ENCODE measurements at places on chromosomes 13 and 19. TPM values are rescaled to one million over a fixed set of nuclear protein-coding genes. Genes with fewer than 3 reads are reported as not detected.

DNA sequence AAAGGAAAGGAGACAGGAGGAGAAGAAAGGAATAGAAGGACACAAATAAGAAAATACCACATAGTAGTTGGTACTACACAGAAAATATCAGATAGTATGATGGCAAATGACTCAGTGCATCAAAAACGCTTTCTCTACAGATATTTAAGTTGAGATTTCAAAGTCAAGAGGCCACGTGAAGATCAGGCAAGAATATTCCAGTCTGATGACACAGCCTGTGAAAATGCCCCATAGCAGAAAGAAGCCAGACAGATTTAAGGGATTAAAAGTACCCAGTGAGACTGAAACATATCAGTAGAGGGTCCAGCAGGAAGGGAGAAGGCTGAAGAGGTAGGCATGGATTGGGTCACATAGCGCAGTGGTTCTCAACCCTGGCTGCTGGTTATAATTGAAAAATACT, 113.7 kb downstream of the VWA8 start:
- no peak for DNase-seq

The SIGLEC14 gene
- not detected for total RNA-seq

DNA sequence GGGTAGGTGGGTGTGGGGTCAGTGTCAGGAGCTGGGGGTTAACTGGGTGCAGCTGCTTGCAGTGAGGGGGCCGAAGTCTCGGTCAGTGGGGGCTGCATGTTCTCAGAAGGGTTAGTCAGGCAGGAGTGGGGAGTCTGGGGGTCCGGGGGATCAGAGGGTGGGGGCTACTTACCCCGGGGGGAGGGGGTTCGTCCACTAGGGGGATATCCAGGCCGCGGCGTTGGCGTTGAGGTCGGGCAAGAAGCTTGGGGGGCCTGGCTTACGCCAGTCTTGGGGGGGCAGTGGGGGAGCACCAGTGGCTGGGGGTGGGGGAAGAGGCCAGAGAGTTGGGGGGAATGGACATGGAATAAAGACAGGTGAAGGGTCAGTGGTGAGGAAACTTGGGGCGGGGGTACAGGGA, 9.1 kb downstream of the KCNC3 start:
- no peak for DNase-seq

DNA sequence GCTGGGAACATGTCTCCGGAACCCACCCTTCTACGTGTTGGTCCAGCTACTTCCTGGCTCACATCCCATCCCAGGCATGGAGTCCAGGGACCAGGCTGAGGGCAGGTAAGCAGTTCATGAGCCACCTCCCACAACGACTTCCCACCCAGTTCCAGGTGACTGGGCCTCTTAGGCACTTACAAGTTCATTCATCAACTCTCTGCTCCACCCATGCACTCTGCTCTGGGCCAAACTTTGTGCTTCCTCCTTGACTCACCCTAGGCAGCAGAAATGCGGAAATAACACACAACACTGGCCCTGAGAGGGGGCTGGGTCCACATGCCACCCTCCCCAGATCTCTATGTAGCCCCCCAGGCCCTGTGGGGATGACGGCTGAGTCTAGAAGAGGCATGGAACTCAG, 20.5 kb downstream of the IQCN start:
- no peak for DNase-seq

The SPACA4 gene
- total RNA-seq, result not detected

DNA sequence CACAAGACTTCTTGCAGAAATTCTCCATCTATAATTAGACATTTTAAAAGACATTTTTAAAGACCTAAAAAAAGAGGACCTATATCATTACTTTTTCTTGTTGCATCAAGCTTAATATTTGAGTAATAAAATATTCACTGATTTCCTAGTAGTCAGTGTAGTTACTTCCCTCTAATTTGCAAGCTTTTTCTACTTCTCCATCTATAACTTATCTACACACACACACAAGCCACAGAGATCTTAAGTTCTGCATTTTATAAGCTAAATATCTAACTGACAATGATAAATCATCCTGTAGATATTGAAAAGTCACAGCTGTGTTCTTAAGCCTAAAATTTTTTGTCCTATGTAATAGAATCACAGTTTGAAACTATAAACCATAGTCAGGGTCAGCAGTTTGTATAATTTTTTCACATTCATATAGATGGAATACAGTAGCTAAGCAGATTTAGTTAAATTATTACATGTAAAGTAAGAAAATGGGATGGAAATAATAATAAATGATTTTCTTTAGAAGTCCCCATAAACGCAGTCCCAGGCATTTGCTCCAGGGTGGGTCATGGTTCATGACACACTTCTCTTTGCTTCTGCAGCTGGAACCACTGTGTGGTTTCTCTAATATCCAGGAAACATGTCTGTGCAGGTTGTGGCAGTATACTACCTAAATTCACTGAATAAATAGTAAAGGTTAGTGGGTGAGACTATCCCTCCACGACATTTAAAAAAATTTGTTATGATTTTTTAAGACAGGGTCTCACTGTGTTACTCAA, 60.2 kb downstream of the ESD start:
- no peak for DNase-seq

- no peak for DNase-seq
Measured at GRCh38 chr13:23488442-23488841, 54.9 kb upstream of the SACS start.

DNA sequence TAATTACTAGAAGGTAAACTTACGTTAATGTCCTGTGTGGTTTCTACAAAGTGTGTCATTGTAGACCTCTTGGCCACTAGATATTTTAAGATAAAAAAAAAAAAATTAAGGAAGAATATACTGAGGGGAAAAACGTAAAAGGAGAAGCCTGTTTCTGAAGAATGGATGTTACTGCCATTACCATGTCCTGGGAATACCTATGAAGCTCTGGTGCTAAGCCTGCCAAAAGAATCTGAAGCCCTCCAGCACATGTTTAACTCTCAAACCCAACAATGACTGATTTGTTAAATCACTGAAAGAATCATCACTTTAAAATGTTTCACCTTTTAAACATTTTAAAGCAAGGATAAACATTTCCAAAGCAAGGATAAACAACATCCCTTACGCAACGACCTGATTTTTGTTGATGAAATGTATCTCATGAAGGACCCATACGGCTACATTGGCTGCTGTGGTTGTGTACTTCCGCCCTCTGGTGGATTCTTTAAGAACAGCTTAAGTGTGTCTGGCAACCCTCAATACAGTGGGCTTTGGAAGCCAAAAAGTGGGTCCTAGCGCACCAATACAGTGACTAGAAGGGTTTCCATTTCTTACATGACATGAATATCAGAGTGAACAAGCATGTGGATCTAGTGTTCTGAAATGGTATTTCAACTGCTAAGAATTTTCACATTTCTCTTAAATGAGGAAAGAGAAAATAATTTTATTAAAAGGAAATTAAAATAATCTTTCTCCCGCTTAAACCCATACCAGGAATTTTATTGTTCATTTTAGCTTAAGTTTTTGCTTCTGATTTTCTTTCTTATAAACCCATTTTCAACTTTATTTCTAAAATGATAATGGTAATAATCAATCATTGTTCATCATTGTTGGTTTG, 74.5 kb upstream of the RAP2A start:
- peak; percentile 56 for DNase-seq

The FBL gene
- total RNA-seq, result 189 TPM

DNA sequence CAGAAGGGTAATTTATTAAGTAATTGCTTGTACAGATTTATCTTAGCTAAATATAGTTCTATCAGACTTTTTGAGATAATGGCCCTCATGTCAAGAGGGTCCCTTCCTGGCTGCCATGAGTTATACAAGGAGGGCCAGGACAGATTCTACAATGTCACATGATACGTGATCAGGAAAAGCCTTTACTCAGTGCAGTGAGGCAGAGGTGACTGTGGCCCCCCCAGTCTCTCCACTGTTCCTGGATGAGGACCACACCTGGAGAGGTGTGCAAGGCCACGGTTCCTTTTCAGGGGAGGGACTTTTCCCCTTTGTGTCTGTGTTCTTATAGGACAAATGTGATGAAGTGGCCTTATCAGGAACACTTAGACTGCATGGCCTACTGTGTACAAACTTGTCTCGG, 54.3 kb upstream of the LRCH1 start:
- DNase-seq, result no peak

GRCh38 chr19:14425696-14426138, 6.6 kb upstream of the DDX39A start:
- DNase-seq, result no peak

GRCh38 chr13:99542788-99543406, 41.6 kb downstream of the TM9SF2 start:
- no peak for DNase-seq

DNA sequence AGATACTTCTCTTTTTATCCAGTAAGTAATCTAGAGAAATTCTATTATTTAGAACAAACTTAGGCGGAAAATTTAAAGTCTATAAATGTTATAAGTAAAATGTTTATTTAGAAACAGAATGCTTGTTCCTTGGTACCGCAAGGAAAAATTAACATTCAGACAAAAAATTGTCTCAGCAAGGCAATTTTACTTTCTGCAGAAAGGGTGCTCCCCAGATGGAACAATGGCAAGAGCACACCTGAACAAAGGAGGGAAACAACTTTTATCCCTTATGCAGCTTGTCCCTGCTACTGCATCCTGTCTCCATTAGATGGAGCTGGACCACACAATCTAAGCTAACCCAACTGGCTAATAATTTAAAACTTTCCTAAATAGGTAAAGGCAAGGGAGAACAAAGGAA, 6.5 kb upstream of the ZNF708 start:
- DNase-seq, result no peak

The NRTN gene
- 32.9 TPM for total RNA-seq

- peak; percentile 94 for DNase-seq
Measured at GRCh38 chr19:13055213-13056051, 47.2 kb downstream of the LYL1 start.

DNA sequence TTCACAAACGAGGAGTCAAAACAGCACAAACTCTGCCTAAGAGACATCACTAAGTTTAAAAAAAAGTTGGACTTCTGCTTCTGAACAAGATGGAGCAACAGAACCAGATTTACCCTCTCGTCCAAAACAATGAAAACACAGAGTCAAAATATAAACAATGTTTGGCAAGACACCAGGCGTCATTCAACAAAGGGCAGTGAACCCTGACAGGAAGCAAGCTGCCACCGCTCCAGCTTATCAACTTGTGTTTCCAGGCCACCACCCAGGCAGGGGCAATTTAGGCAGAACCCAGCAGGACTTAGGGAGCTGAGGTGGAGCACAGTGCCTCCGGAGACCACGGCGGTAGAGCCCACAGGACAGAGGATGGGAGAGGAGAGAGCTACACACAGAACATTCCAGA, 8.6 kb upstream of the NAPA start:
- no peak for DNase-seq

The DAND5 gene
- not detected for total RNA-seq

- no peak for DNase-seq
Measured at GRCh38 chr19:56740501-56740900, 68.9 kb upstream of the ZNF835 start.

The ANKLE1 gene
- 0.16 TPM for total RNA-seq

GRCh38 chr19:33508941-33509614, 12.5 kb downstream of the PEPD start:
- DNase-seq, result no peak

DNA sequence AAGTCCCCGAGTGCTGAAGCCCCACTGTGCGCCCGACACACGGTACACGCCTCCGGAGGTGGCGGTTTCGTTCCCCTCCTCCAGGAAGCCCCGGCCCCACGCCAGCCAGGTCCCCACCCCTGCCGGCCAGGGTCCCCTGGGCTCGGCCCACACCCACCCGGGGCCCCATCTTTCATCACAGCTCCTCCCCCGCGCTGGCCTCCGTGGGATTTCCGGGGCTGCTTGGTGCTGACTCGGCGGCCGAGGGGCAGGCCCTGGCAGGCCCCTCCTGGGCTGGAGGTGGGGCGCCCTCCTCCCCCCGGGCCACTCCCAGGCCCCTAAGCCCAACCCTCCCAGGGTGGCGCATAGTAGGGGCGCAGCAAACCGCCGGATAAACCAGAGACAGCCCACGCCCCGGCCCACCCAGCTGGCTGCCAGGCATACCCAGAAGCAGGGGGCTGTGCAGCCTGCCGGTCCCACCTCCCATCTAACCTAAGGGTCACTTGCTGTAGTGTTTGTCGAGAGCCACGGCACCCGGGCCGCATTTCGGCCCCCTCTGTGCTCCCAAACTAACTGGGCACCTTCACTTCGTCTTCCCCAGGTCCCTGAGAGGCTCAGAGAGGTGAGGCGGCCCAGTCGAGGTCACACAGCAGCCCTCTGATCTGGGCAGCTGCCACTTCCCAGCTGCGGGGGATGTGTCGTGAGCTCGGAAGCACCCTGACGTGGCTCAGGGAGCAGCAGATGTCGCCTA, 6.6 kb downstream of the ZBTB7A start:
- DNase-seq, result peak; percentile 44

The ANGPTL4 gene
- total RNA-seq, result 1.5 TPM

The RGL3 gene
- total RNA-seq, result 0.22 TPM

- no peak for DNase-seq
Measured at GRCh38 chr19:39590265-39590664, 12.1 kb upstream of the LGALS13 start.

DNA sequence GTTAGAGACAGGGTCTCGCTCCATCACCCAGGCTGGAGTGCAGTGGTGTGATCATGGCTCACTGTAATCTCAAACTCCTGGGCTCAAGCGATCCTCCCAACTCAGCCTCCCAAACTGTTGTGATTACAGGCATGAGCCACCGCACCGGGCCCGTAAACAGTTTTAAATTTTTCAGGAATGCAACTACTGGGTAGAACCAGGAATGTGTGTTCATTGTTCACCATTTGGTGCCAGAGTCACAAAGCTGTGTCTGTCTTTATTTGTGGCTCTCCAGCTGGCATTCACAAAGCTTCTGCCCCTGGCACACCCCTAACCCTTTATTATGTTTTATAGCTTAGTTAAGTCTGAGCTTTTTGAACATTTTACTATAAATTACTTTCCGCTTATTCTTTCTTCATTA, 19.8 kb upstream of the ACP7 start:
- peak; percentile 53 for DNase-seq

DNA sequence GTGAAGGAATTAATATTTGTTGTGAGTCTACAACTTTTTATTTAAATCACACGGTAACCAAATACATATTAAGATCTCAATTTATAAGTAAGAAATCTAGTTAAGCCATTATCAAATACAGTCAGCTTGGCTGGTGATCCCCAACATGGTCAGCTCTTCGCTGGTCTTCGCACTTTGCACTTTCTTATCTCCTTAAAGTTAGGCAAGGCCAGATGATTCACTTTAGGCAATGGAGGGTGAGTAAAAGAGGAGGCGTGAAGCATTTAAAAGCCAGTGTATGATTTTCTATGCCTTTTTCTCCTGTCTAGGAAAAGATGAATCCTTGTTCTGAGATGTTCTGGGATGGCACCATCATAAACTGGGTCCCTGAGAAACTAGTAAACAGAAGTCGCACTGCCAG, 793.7 kb upstream of the ARGLU1 start:
- no peak for DNase-seq

The LIM2 gene
- not detected for total RNA-seq

The POMP gene
- 149 TPM for total RNA-seq

DNA sequence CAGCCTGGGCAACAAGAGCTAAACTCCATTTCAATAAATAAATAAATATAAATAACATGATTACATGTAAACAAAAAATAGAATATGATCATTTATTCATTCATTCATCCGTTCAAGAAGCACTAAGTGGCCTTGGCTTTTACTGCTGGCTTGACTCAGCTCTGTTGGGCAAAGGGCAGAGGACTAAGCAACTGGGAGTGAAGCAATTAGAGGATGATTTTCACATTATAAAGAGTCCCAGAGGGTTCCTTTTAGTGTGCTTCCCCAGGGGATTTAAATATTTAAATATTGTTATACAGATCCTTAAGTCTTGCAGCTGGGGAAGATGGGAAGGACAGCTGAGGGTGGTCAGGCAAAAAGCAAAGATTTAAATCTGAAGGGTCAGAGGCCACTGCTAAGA, 34.9 kb upstream of the FLT1 start:
- no peak for DNase-seq

All from SJSA1 (cell line).